Activated gamma-delta T cell treated with anti-CD3 and anti-CD28 coated beads, Interleukin-2, amount 50 U/mL, for 16 hours (primary cell): ENCODE measurements at places on chromosomes 7 and 10.

GRCh38 chr7:143892527-143893300, 9.3 kb downstream of the TCAF1 start:
- DNase-seq, result no peak

DNA sequence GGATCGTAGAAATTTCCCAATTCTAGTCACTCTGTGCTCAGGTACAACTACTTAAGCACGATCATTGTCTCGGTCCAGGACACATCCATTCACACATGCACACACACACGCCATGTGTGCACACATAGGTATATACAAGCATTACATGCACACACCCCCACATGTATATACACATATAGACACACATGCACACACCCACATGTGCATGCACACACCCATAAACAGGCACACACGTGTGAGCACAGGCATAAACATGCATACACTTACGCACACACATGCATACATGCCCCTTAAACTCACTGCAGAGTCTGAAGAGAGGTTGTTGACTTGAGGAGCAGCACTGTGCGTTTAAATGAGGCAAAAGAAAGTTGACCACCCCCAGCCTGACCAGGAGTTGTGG, 32.5 kb upstream of the INSIG1 start:
- no peak for DNase-seq

GRCh38 chr10:68171539-68172080, 60.3 kb downstream of the ATOH7 start:
- DNase-seq, result no peak

DNA sequence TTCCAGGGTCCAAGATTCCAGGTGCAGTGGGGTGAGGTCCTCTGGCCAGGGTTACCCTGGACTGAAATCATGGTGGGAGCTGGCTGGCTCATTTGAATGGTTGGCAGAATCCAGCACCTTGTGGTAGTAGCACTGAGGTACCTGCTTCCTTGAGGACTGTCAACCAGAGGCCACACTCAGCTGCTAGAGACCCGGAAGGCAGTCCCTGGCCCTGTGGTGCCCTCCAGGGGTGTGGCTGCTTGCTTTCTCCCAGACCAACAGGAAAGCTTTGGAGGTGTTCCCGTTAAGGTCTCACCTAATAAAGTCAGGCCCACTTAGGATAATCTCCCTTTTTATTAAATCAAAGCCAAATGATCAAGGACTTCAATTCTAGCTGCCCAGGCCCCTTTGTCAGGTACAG, 107.7 kb upstream of the GDF10 start:
- DNase-seq, result no peak

DNA sequence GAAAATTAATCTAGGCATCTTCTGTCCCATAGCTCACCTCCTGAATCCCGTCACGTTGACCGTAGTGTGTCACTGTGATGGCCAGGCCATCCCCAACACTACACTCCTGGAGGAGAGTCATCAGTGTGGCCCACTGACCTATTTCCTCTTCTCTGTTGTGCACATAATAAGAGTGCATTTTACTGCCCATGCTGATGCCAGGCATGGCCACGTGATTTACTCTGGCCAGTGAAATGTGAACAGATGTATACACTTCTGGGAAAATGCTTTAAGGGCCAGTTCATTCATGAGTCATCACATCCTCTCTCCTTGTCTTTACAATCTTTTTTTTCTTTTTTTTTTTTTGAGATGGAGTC, 101.9 kb upstream of the PIP4K2A start:
- DNase-seq, result peak; percentile 0

DNA sequence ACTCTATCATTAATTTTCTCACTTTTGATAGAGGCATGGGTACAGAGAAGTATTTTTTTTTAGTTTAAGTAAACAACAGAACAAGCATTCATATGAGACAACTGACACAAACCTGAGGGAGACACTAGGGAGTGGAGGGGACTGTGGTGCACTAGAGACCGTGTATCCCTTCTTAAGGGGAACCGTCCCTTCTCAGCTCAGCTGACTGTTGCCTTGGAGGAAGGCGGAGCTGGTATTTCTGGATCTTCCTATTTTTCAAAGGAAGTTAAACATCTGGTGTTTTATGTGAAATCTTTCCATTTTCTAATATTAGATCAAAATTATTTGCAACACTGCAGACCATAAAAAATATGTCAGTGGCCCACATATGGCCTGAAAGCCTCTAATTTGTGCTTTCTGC, 113.6 kb upstream of the MACROH2A2 start:
- DNase-seq, result no peak

DNA sequence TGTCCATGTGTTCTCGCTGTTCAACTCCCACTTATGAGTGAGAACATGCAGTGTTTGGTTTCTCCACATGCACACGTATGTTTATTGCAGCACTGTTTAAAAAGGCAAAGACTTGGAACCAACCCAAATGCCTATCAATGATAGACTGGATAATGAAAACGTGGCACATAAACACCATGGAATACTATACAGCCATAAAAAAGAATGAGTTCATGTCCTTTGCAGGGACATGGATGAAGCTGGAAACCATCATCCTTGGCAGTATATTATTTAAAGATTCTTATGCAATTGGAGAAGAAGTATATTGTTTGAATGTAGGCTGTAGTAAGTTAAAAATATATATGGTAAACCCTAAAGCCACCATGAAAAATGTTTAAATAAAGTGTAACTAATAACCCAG, 7.2 kb upstream of the CACNB2 start:
- no peak for DNase-seq

DNA sequence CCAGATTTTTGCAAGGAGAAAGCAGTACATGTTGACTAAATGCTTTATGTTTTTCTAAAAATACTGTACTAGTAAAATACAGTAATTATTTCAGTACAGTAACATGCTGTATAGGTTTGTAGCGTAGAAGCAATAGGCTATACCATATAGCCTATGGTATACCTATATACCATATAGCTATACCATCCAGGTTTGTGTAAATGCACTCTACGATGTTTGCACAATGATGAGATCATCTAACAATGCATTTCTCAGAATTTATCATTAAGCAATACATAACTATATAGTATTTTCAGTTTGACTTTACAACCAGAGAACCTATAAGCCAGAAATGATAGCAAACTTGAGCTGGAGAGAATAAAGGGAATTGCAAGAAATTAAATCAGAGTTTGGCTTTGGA, 109.7 kb upstream of the DNAJB12 start:
- no peak for DNase-seq

- no peak for DNase-seq
Observed at GRCh38 chr10:84743483-84743882, 415.1 kb downstream of the CCSER2 start.

- no peak for DNase-seq
Observed at GRCh38 chr10:101940916-101941315, 97.3 kb upstream of the KCNIP2 start.

DNA sequence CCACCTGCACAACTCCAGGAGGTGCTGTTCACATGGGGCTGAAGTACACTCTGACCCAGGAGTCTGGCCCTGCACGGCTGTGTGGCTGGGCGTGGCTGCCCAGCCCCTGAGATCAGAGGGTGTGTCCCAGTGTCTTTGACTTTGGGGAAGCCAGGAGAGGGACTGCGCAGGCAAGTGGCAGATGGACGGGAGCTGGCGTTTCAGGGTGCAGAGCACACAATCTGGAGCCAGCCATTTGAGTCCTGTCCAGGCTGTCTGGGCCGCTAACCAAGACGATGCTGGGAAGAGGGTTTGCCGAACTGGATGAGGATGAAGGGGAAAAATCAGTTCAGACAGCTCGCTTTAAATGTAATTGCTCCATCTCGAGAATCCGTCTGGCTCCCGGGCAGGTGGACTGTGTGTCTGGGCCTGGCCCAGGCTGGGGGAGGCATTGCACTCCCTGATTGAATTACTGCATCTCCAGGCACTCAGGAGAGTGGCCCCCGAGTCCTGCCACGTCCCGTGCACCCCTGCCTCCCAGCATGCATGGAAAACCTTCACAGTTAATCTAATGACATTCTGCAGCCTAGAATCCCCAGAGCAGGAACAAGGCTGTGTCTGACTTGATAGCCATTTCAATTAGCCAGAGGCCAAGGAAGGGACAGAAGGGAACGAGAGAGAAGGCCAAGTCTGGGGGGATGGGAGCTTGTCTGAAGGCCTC, 120.8 kb upstream of the NANOS1 start:
- no peak for DNase-seq

DNA sequence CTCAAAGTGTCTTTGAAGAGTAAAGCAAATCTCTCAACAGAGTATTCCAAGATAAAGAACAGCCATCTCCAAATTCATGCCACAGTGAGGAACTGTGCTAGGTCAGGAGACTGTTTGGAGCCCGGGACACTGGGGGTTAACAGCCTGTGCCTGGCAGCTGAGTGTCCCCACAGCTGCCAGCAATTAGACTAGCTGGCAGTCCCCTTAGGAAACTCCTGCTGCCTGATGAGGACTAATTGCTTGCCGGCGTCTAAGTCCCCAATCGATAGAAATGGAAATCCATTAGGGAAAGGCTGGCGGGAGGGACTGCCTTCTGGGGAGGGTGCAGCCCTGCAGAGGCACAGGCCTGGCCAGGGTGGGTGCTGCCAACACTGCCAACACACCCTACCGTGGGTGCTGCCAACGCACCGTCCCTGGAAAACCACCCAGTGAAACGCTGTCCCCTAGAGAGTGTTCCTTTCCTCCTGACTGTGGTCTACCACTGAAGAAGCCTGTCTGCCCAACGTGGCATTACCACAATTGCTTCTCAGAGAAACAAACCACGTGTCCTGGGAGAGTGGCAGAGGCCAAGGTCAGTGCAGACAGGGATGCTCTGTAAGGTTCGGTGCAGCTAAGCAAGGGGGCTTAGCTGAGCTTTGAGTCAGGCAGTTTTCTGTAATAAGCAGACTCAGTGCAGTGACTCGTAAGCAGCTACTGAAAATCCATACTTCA, 60.8 kb downstream of the XRCC2 start:
- DNase-seq, result no peak

DNA sequence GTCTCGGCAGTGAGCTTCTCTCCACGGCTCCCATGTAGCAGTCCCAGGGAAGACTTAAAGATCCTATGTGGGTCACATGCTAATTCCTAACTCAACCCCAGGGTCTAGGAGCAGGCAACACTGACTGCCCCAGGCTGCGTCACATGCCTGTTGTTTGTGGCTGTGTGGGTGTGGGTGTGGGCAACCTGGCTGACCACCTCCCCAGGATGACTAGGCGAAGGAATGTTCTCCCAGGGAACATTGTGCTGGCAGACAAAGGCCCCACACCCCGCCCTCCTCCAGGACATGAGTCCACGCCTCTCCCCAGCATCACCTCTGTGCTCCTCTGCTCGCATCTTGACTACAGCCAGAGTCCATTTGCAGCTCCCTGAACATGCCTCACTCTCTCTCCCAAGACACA, 30.3 kb downstream of the SLC29A3 start:
- no peak for DNase-seq

DNA sequence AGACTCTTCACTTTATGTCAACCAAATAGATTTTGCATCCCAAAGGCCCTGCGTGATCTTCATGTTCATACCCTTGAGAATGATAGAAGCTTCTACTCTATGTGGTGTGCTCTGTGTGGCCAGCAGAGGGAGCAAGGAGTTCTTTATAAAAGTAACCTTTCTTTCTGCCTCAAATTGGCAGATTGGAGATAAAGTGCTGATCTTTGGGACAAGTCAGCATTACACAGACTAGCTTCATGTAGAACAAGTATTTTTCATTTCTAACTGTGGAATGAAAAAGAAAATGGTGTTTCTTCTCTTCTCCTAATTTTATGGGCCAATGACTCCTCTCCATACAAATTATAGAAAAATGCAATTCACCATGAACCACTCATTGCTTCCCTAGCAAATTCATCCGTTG, 1214.1 kb downstream of the SORCS1 start:
- DNase-seq, result no peak

DNA sequence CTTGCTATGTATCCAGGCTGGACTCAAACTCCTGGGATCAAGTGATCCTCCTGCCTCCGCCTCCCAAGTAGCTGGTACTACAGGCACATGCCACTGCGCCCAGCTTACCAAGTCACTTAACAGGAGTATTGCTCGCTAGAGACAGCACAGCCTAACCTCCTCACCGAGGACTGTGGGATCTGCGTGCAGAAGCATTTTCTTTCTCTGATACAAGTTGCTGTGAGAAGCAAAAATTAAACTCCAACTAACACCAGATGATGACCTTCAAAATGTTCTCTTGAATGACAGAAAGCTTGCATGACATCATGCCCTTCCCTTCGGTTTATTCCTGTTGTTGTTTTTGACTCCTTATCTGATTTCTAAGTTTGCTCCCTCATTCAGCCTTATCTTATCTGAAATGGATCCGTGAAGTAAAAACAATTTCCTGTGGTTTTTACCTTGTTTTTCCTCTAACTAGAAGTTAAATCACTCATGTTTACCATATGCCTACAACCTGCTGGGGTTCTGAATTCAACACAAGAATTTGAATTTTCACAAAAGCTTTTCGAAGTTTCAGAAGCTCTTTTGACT, 94.4 kb upstream of the KIF5B start:
- no peak for DNase-seq

- no peak for DNase-seq
Observed at GRCh38 chr10:93695740-93696139, 6.7 kb downstream of the FRA10AC1 start.

DNA sequence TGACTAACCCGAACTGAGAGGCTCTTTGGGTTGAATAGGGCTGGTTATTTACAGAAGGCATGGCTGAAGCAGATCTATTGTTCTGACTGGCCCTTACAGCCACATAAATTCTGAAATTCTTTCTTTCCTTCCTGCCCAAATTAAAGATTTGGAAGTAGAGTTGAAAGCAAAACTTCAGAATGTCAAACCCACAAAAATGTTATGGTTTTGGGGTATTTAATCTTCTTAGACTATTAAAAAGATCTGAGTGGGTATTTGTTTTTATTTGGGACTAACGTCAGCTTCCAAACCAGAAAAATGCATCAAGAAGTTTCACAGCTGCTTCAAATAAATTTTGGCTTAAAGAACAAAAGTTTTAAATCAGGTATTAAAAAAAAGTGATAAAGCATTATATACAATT, 124.5 kb downstream of the AHR start:
- no peak for DNase-seq

GRCh38 chr7:101667920-101668319, 38.8 kb upstream of the MYL10 start:
- DNase-seq, result no peak

DNA sequence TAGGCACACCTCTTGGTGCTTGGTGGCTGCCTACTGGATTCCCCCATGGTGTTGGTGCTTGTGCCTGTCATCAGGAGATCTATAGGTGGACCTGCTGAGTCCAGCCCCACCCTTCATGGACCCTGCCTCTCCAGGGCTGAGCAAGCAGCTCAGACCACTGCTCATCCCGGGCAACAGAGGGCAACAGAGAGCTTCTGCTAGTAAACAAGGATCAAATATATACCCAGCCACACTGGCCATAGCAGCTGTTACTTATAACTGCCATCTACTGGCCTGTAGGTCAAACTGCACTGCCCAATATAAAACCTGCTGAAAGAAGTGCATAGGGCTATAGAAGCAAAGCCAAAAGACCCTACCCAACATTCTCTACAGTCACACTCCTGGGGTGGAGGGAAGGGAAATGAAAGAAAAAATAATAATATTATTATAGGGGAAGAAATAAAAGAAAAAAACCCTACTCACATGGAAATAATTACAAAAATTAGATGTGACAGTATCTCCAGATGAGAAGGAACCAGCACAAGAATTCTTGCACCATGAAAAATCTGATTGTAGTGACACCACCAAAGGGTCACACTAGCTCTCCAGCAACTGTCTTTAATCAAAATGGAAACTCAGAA, 54.9 kb upstream of the ZNF800 start:
- peak; percentile 28 for DNase-seq
